ENCODE measurements at places on chromosomes 4 and X. TPM values are rescaled to one million over a fixed set of nuclear protein-coding genes. Genes with fewer than 3 reads are reported as not detected.
A peak's percentile ranks its signal among the peaks of the same experiment; 100 is the strongest.

GRCh38 chr4:158998624-158999023 is 104.3 kb upstream of the RAPGEF2 start:
- no peak for DNase-seq

- no peak for DNase-seq
These were observed 4.6 kb upstream of the GPR34 start for GRCh38 chrX:41684138-41684537.

The KLHL5 gene
- polyA plus RNA-seq = 19.6 TPM

DNA sequence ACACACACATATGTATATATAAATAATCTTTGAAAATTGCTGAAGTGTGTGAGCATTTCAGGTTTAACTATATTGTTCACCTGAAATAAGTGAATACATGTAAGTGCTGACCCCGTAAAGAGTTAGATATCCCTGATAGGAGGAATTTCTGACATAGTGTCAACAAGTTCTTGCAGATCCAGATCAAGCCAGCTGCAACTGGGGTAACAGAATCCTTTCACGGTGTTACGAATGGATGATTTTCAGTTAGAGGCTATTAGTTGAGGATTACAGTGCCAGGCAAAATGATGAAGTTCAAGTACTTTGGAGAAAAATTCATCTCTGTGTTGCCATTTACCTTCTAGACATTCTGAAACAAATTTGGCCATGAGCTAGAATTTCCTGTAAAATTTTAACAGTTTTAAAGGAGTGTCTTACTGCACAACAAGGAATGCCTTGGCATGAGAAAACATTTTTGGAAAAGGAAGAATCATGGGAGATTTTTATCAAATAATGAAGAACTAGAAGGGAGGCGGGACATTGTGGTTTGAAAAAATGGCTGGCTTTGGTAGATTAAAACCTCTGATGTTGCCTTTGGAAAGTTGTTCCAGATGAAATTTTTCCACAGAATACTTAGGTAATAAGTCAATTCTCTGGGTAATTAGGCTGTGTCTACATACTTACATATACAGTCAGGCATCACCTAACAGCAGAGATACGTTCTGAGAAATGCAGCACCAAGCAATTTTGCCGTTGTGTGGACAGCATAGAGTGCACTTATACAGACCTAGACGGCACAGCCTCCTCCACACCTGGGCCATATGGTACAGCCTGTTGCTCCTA is 84.4 kb upstream of the FAT1 start:
- DNase-seq = no peak

DNA sequence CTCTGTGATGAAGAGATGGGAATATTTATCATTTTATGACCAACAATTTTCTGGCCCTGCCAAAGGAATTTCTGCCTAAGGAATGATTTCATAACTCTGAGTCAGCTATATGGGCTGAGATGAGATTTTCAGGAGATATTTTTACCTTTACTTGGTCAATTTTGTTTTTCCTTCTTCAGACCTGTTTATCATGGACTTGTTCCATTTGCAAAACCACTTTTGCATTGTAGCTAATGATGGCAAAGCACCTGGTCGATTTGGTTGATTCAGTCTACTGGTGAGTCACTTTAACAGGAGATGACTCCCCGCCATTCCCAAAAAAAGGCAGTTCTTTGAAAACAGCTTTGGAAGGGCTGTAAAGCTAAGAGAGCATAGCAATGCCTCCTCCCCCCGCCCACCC is 53.3 kb downstream of the TEX13A start:
- no peak for DNase-seq

The CLTRN gene
- 0.83 TPM for polyA plus RNA-seq

GRCh38 chr4:124717101-124717500 is 4.6 kb upstream of the ANKRD50 start:
- no peak for DNase-seq

GRCh38 chr4:2623442-2623841 is 87.0 kb downstream of the FAM193A start:
- DNase-seq = no peak

DNA sequence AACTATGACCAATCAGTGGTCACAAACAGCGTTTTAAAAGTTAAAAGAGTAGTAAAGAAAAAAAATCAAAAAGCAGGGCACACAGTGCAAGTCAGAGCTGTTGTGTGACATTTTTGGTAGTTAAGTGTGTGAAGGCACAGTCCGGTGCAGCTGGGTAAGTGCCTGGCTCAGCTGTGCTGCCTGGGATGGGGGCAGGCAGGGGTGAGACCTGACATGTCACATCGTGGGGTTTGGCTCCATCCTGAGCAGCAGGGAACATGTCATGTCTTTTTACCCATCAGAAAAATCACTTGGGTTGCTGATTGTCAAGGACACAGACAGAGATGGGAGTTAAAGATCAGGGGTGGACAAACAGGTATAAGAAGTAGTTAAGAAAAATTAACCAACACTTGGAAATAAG is 125.1 kb downstream of the NSUN7 start:
- no peak for DNase-seq

The CORIN gene
- polyA plus RNA-seq = 0.83 TPM

DNA sequence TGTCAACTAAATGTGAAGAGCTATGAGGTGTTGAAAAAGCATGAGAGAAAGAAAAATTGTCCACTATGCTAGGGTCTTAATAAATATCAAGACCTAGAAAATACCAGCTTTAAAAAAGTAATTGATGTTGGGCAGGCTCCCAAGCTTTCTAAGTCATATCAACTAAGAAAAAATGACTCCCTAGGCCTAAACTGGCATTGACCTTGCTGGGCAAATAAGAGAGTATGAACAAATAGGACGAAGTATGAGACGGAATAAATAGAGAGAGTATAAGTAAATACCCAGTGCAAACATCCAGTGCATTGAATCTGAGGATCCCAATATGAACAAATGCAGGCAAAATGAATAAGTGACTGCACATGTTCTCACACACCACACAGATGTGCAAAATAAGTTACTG is 3.2 kb downstream of the KDR start:
- no peak for DNase-seq

DNA sequence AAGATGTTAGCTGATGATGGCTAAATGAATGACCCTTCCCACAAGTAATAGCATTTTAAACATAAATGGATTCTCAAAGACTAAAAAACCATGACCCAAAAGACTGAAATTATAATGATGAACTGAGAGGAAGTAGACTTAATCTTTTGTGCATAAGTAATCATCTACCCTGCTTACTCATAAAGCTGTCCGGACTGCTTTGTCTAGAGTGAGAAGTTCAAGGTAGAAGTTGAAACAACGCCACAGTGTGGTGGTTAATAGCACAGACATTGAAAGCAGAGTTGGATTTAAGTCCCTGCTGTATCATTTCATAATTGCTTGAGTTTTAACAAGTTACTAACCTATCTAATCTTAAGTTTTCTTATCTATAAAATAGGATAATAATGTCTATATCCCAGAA is 346.6 kb downstream of the CENPC start:
- peak; percentile 2 for DNase-seq

DNA sequence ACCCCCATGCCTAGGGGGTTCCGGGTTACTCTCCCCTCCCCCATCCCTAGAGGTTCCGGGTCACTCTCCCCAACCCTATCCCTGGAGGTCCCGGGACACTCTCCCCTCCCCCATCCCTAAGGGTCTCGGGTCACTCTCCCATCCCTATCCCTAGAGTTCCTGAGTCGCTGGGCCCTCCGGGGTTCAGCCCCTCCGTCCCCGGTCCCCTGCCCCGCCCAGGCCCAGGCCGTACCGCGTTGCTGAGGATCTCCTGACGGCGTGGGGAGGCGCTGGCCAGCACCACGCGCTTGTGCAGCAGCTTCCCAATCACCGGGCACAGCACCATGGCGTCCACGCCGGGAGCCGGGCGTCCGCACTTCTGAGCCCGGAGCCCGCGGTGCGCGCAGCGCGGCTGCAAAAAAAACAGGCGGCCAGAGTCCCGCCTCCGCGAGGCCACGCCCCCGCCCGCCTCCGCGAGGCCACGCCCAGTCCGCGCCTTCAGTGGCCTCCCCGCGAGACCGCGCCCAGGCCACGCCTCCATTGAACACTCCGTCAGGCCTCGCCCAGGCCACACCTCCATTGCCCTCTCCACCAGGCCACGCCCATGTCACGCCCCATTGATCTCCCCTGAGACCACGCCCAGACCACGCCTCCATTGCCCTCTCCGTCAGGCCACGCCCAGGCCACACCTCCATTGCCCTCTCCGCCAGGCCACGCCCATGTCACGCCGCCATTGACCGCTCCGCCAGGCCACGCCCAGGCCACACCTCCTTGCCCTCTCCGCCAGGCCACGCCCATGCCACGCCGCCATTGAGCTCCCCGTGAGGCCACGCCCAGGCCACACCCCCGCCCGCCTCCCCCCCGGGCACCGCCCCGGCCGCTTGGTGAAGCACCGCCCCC is at the start of gene ASMTL:
TSS of gene ASMTL (minus strand) at position 394 of the 879 bp plus-strand sequence. CDS start at position 325, 69 bp downstream.
- peak; percentile 98 for DNase-seq

- DNase-seq = no peak
These were observed 23.5 kb downstream of the AWAT2 start for GRCh38 chrX:70026112-70026850.

DNA sequence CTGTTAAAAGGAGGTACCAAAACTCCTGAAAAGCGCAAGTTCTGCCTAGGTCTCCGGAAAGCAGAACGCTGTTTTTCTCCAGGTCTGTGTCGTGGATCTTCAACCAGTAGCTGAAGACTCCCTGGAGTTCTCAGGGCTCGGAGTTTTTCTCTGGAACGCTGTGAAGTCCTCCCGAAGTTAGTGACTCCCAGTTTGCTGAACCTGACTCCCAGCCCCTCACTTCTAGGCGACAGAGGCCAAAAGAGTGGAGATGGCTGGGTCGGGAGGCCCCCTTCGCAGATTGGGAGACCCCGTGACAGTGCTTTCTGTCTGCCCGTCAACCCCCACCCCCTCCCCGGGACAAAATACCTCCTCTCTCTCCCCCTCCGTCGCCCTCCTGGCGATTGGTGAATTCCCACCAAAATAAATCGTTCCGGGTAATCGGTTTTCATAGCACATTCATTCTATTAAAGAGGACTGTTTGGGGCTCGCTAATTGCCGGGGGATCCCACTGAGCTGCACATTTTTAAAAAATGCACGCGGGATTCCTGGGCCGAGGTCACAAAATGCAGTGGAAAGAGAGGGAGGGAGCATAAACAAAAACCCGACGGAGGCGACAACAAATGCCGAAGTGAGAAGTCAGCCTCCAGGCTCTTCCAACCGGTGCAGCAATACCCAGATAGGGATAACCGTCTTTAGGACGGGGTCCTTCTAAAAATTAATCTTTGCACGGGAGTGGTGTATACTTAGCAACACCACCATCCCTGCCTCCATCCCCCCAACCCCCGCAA is 4.0 kb upstream of the MSX1 start:
- DNase-seq = no peak

The MYL5 gene
- polyA plus RNA-seq = 1,006 TPM

Measured in hindlimb muscle (tissue), 1 donor.